AG10803 (cell line): ENCODE measurements at places on chromosomes 5 and 9.

- DNase-seq, result peak; percentile 32
These were observed 5.4 kb downstream of the ACTL7B start for GRCh38 chr9:108850293-108850897.

DNA sequence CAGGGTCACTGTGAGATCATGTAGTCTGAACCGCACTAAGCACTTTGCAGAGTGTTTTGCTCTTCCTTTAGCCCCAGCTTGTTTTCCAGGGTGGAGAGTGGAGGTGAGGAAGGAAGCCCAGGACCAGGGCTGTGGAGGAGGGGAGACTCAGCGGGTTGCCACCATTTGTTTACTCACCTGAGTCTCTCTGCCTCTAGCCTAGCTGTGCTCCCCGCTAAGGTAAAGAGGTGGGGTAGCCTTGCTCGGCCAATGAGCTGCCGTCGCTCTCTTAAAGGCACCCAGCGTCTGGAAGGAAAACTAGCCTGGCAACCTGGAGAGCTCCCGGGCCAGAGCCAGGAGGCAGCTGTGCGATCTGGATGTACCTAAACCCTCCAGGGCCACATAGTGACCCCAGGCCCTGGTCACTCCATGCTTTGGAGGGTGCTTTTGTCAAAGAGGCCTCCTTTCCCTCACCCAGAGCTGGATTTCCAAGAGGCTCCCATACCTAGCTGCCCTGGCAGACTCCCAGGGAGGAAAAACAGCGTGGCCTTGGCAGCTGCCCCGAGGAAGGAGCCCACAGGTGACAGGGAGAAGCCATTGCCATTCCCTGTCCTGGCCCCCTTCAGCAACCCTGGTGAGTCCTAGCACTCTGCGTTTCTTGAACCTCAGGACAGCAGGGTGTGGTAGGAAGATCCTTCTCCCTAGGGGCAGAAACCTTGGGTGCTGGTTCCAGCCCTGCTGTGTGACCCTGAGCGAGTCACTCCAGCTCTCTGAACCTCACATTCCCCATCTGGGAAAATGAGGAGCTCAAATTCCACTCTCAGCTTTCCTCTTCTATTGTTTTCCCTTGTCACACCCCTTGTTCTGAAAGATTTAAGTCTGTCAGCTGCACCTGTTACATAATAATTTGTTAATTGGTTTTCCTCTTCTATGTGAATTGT is 42.4 kb upstream of the LARP1 start:
- DNase-seq, result peak; percentile 12

GRCh38 chr5:3852161-3852916 is 256.7 kb downstream of the IRX1 start:
- no peak for DNase-seq

- DNase-seq, result no peak
These were observed 26.3 kb downstream of the SPZ1 start for GRCh38 chr5:80346055-80346454.

DNA sequence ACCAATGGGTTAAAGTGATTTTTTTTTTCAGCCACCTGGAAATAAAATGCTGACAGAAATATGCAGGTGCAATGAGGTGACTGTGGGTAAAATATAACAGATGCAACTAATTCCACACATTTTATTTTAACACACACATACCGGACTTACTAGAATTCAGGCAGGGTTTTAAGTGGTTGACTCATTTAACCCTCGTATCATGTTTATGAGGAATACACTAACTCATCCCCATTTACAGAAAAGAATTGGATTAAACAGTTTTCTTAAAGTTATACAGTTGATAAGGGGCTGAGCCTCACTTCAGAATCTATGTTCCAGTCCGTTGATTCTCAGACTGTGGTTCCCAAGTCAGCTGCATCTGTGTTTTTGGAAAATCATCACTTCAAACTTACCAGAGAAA is 207.5 kb downstream of the CHSY3 start:
- DNase-seq, result no peak

- no peak for DNase-seq
These were observed 206.1 kb upstream of the ZNF608 start for GRCh38 chr5:124952566-124952965.

- DNase-seq, result peak; percentile 70
These were observed 98.9 kb downstream of the CSNK1G3 start for GRCh38 chr5:123610665-123611405.

DNA sequence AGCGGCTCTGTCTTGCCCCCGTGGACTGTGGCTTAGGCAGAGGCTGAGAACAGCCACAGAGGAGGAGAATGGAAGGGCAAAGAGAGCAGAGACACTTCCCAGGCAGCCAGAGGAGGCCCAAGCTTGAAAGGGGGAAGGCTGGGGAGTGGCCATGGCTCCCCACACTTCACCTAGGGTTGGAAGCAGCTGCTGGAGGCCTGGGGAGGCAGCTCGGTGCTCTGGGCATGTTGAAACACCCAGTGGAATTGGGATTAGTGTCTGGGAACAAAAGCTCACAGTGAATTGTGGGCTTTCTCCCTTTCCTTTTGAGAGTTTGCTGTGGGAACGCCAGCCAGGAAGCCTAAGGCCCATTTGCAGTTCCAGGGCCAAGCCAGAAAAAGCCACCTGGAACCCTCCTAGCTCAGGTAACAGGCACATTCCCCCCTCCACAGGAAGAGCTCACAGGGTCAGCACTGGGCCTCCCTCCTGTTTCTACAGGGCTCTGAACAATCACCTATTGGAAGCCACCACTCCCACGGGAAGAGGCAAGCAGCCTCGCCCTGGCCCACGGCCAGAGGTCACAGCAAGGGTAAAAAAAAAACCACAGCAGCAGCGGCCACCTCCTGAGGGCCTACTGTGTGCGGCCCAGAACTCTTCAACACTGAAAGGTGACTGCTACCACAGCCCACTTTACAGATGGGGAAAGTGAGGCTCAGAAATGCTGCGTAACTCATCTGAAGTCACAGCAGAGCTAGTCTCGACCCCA is 20.2 kb downstream of the EEIG1 start:
- no peak for DNase-seq

GRCh38 chr5:90902651-90903386 is 344.2 kb downstream of the ADGRV1 start:
- DNase-seq, result no peak

DNA sequence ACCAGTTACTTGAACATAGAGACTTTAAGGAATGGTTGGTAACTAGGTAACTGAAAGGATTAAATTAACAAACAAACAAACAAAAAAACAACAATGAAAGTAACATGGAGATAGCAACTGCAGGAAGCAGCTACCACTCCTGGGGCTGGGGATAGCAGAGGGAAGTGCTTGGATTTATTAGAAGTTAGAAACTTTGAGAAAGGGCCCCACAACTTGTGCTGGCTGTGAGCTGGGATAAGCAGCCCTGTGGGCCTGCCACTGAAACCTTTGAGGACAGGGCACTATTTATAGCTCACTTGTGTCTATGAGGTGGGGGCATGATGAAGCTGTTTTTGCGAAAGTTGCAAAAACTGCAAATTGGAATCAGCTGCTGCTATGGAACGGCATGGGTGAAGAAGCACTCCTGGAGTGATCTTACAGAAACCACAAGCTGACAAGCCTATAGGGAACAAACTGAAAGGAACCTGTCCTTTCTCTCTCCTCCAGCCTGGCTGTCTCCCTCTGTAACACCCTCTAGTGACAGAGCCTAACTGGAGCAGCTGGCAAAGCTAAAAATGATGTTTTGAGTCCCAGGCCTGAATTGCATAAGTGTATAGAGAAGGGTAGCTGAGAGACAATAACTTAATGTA is 91.4 kb upstream of the RANBP6 start:
- peak; percentile 79 for DNase-seq

DNA sequence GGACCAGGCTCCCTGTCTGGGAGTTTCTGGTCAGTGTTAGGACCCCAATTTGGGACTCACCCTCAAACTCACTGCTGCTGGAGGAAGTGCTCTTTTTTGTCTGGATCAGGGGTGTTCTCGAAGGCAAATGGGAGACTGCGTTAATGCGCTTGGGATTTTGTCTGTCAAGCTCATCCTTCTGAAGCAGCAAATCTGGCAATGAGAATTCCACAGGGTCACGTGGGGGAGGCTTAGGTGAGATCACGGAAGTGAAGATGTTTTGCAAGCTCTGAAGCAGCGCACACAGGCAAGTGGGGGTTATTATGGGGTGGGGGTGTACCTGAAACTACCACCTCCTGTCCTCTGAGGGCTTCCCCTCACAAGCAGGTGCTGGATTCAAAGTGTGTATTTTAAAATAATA is 10.5 kb upstream of the TEX53 start:
- DNase-seq, result no peak

DNA sequence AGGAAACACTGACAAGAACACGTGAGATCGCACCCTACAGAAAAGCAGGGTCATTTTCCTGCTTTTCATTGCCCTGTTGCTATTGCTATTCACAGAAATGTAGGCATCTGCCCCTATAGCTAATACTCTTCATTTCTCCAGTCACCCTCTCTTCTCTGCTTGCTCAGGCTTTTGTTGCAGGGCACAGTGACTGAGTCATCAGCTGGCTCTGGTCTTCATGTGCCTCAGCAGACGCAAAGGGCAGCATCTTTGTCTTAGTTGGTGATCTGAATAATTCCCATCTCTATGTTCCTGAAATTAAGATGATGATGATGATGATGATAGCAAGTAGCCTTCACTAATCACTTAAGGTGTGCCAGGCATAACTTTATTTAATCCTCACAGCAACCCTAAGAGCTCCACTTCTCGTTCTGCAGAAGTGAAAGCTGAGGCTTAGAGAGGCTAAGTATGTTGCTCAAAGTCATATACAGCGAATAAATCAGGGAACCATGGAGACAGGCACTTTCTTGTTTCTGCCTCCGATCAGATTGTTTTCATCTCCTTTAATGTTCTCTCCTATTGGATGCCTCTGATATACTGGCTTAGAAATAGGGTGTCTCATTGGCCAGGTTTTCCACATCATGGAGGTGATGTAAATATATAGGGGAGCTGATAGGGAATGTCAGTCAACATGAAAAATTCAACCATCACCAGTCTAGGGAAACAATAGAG is 133.0 kb upstream of the STK32A start:
- DNase-seq, result peak; percentile 3

DNA sequence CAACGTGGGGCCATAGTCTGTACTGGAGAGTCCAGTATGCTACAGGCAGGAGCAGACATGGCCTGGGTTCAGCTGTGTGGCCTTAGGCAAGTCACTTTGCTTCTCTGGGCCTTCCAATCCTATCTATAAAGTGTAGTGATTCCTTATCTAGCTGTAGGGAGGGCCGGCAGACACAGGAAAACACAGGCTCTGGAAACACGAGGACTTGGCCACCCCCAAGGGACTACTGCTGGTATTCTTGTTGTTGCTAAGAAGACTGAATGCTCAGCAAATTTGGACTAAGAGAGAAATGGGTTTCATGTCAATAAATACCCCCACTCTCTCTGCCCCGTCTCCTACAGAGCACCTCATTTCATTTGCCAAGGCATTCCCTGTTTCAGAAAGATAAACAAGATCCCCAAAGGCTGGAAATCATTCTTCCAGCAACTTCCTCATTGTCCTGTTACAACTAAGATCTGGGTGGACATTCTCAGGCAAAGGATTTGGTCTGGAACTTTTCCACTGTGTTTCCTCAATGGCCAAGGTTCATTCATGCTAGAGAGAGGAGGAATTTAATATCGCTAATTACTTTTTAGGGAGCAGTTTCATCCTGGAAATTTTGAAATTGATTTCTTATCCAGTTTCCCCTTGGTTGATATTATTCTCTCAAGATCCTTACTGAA is 105.8 kb downstream of the GABBR2 start:
- no peak for DNase-seq

- no peak for DNase-seq
These were observed 5.0 kb downstream of the LOX start for GRCh38 chr5:122073018-122073417.

DNA sequence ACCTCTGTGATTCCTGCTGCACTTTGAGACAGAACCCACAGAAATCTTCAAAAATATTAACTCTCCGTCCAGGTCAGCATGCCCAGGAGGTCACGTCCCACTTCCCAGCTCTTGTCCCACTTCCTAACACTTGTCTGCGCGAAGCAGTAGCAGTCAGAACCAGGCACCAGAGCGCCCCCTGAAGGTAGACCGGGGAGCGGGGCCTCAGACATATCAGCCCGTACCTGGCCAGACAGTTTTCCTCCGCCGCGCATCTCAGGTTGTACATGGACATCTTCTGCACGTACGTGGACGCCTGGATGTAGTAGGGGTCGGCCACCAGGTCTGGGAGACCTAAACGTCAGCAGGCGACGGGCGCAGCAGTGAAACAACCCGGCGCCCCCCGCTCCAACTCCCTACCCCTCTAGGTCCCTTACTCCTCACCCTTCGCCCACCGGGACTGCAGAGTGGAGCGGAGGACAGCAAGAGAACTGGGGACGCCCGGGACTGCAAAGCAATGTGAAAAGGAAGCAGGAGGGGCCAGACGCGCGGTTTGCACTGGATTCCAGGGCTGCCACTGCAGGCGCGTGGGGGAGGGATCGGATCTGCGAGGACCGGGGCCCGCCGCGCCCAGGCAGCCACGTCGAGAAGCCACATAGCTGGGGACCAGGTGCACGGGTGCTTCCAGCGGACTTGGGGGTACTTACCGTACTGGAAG is 1.2 kb downstream of the LOX start:
- DNase-seq, result peak; percentile 77

DNA sequence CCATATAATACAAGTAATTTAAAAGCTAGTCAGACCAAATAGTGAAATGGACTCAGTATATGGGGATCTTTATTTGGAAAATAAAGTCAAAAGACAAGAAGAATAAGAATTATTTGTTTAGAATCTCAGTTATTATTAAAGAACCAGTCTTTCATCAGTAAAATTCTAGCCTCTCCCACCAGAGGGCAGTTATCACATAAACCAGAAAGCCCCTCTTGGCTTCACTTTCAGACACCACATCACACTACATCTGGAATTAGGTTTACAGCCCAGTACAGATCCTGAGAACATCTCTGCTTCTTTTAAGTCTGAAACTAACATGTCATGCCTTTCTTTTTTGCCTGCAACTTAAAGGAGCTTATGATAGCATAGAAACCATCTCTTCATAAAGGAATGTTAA is 12.2 kb upstream of the HSPB3 start:
- peak; percentile 58 for DNase-seq

DNA sequence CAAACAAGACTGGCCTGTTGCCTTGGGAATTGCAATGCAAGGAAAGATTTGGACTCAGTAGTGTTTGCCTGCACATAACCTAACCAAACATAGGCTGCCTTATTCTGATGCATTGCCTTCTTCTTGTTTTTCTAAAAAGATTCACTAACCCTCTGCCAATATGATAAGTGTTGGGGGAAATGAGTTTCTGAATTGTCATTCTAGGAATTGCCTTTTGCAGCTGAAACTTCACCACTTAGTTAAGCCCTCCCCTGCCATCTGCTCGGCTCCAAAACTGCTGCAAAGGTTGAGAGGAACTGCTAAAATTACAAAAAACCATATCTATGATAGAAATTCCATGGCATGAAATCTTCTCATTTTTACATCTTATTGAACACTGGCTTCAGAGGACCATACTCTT is 41.6 kb upstream of the SPATA31D4 start:
- no peak for DNase-seq

DNA sequence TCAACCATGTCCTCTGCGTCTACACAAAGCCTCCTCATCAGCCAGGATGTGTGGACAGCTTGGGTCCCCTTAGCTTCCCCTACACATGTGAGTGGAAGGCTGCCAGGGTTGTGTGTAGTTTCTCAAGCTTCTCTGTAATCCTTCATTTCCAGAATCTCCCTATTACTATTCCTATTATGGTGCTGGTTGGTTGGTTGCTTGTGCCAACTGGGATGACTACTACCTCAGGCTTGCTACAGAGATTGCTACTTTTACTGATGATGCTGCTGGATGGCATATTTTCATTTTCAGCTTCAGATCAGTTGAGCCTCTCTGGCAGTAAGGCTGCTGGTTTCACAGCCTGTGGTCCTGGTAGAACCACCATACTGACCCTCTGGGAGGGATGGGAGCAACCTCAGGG is 39.9 kb downstream of the ATG10 start:
- peak; percentile 68 for DNase-seq
